ENCODE measurements at places on chromosomes 7 and 10.
A peak's percentile ranks its signal among the peaks of the same experiment; 100 is the strongest.

DNA sequence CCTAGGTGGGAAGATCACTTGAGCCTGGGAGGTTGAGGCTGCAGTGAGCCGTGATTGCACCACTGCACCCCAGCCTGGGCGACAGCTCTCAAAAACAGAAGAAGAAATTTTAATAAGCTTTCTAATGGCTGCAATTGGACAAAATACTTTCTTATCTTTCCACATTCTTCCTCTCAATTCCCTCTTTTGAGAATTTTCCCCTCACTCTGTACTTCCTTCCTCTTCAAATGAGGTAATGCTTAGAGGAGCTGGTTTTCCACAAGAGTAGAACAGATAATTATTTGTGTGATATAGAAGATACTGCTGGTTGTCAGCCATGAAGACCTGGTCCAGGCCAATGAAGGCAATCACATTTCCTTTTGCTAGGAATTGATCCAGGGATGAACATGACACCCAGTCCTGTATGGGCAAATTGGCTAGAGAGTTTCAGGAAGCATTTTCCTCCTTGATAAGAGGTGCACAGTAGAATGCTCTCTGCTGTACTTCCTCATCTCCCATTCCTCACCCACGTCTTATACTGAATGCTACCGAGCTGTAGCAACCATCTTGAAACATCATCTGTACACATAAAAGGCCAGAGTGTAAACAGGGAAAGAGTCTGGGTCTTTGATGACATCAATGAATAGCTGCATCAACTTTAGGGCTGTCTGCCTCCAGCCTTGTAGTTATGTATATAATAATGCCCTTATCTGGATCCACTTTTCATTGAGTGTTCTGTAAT is 103.9 kb downstream of the CDK6 start:
- DNase-seq: peak; percentile 44

- DNase-seq: no peak
These were observed 224.2 kb upstream of the LYZL1 start for GRCh38 chr10:29064680-29065079.

DNA sequence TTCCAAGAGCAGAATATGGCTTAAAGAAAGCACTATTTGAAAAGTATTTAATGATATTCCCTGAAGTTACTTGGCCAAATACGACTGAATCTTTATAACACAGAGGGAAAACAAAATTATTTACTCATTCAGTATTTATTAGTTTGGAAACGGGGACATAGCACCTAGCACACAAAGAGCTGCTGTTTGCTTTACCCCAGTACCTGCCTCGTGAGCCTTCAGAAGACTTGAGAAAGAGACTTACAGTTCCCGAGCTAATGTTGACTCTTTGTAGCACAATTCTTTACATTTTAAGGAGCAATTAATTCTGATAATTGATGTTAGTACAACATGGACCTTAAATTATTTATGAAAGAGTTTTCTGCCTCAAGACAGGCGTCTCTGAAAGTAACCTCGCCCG is 88.7 kb downstream of the FAM204A start:
- no peak for DNase-seq

GRCh38 chr7:124712017-124712416 is 53.6 kb downstream of the GPR37 start:
- no peak for DNase-seq

- no peak for DNase-seq
These were observed 24.2 kb upstream of the MGMT start for GRCh38 chr10:129442866-129443265.
